ENCODE measurements at places on chromosomes 6 and 20. TPM values are rescaled to one million over a fixed set of nuclear protein-coding genes. Genes with fewer than 3 reads are reported as not detected.

DNA sequence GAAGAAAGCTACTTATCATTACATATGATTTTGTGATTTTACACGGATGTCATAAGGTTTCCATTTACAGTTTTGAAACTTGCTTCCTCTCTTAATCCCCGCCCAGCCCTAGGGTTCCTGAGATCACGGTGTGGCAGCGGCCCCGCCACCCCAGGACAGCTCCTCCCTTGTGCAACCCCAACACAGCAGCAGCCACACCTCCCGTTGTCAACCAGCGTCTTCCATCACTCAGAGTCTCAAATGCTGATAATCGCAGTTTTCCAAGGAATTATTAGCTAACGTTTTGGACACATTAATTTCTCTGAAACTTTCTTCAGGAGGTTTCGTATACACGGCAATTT is 204.8 kb downstream of the THBS2 start:
- no peak for DNase-seq

GRCh38 chr6:84623956-84624680 is 140.3 kb downstream of the TBX18 start:
- DNase-seq = peak; percentile 88

- peak; percentile 86 for DNase-seq
These were observed 51.4 kb downstream of the TGM2 start for GRCh38 chr20:38113401-38114325.

DNA sequence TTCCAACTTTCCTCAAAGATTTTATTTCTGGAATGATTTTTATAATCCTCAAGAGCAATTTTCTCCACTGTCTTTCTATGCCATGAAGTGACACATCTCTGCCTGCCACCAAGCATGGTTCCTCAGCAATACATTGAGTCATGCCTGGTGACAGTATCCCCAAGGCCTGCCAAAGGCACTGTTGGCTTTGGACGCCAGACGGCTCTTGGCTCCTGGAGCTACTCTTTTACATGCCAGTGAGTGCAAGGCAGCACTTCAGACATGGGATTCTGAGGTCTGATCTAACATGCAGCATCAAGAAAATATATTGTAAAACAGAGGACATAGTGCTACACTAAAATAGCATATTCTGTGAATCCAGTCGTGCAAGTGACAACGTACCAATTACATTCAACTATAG is 20.1 kb upstream of the PLEKHG1 start:
- DNase-seq = no peak

- peak; percentile 38 for DNase-seq
These were observed 158.9 kb upstream of the OLIG3 start for GRCh38 chr6:137652961-137653705.

- DNase-seq = peak; percentile 57
These were observed 28.9 kb downstream of the TREM1 start for GRCh38 chr6:41257369-41258195.

- DNase-seq = no peak
These were observed 119.0 kb upstream of the SGK1 start for GRCh38 chr6:134436950-134437349.

The OTOR gene
- not detected for total RNA-seq

The MAFB gene
- 2.9 TPM for total RNA-seq

The TPBG gene
- 68.2 TPM for total RNA-seq

Measured in RPMI7951 (cell line).